Stimulated activated CD8-positive, alpha-beta memory T cell treated with anti-CD3 and anti-CD28 coated beads, Interleukin-7, amount 100 ng/mL, for 24 hours (primary cell): ENCODE measurements at places on chromosomes 6 and 20.

DNA sequence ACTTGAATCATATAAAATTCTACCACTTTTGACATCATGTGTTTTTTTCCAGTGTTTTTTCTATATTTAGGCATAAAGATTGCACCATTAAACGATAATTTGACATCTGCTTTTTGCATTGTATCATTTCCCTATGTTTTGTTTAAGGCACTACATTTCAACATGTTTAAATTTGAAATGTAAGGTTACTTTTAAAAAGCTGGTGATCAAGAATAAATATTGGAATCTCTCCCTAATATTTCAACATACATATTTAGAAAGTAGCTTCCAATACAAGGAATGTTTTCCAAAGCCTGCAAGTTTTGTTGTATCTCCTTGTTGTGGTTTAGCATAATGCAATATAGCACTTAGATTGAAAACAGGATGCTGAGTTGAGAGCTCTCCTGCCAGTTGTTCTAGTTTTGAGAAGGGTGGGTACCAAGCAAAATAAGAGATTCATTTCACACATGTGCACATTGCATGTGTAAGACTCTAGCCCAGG, 76.5 kb downstream of the SYNJ2 start:
- no peak for DNase-seq

DNA sequence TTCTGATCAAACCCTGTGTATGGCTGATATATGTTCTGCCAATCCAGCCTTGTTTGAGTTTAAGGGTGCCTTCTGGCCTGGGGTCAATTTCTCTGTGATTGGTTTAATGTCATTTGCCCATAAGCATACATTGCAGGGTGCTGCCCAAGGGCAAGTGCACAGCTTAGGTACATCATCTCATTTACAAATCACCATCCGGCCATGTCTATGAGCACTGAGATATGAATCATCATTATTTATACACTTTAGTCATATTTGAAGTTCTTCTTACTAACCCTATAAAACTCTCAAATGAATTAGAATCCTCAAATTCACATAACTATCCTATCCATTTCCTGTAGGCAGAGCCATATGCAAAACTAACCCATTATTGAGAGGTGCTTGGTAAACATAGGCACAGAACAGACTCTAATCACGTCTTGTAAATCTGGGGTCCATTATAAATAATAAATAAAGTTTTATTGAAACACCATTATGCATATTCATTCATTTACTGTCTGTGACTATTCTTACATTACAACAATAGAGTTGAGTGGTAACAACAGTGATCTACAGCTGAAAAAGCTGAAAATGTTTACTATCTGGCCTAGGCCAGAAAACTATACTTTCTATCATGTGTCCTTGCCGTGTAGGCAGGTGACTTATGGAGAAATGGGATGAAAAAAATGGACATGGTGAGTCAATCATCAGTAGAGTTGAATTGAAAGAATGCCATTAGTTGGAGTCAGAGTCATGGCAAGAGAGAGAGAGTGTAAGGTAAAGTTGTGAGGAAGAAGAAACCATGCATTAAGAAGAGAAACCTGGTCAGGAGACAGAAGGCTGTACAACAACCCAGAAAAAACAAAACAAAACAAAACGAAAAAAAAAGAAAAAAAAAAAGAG, 25.0 kb downstream of the KCNQ5 start:
- DNase-seq, result no peak

DNA sequence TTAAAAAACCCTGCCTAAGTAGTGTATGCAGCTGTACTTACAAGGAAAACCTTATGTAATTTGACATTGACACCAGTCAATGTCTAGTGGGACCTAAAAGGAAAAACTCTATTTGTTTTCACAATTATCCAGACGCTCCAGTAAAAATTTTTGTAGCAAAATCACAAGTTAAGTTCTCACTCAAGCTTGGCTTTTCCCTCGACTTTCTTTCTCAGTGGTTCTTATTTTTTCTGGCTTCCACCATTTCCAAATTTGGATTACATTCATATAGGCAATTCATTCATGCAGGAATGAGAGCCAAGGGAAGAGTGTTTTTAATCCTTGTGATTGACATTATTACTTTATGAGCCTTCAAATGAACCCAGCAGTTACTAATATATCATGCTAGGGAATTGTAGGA, 66.0 kb upstream of the ADGRG6 start:
- DNase-seq, result no peak

- DNase-seq, result no peak
These were observed 37.2 kb downstream of the CHMP4B start for GRCh38 chr20:33848391-33848790.

DNA sequence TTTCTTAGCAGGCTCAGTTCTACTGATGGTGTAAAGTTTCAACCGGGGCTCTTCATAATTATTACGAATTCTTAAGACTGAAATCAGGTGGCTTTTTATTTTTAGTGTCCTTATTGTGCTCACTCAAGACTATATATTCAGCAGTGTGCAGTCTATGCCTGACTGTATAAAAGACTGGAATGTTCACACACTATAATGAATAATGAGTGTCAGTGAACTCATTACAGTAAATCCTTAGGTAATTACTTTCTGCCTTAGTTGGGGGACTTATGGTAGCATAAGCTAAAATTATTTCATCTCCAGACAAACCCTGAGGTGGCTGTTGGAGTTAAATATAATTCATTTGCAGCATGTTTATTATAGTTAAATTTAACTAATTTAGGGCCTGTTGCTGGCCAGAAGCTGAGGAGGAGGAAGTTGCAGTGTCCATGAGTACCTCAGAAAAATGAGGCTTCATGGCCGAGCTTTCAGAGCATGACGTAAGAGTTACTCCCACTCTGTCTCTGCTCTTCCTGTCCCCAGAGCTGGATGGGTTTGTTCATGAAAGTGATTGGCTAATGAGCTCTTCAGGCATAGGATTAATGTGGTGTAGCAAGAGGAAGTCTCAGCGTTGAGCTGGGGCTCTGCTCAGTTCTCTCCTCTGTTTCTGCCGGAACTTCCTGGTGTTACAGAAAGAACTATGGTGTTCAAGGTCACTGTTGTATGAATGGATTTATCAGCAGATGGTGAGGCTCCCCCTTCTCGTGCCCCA, 335.7 kb downstream of the NRN1 start:
- no peak for DNase-seq

DNA sequence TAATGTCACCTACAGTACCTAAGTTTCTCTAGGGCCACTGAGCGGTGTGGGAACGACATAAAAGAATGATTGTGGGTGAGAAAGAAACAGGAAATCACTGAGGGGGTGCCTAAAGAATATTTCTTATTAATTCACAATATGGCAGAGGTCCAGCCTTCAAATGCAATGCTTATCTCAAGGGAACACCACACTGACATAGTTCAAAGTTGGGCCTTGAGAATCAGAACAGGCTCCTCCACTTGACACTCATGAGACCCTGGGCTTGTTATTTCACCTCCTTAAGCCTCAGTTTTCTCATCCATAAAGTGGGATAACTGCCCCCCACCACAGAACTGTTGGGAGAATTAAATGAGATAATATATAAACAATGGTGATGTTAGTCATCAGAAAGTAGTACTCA, 40.4 kb upstream of the ARHGAP18 start:
- DNase-seq, result no peak

- no peak for DNase-seq
These were observed 194.6 kb downstream of the ZNF217 start for GRCh38 chr20:53399083-53399482.

GRCh38 chr6:46972531-46972930, 50.8 kb upstream of the ADGRF5 start:
- no peak for DNase-seq

DNA sequence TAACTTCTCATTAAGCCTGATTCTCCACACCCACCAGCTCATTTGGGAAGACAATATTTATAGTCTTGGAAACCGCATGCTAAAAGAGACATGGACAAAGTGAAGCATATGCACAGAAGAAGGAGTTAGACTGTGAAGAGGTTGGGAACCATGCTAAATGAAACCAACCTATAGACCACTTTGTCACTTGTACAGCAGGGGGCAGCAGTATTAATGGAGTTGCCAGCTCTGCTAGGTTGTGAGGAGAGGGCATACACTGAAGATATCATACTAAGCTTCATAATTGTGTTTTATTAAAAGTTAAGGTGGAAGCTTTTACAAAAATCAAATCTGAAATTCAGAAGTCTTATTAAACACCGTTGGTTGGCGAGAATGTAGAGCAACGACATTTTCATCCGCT, 38.3 kb upstream of the HMGCLL1 start:
- DNase-seq, result no peak
